ENCODE measurements at places on chromosomes 3 and 15.
A peak's percentile ranks its signal among the peaks of the same experiment; 100 is the strongest.

DNA sequence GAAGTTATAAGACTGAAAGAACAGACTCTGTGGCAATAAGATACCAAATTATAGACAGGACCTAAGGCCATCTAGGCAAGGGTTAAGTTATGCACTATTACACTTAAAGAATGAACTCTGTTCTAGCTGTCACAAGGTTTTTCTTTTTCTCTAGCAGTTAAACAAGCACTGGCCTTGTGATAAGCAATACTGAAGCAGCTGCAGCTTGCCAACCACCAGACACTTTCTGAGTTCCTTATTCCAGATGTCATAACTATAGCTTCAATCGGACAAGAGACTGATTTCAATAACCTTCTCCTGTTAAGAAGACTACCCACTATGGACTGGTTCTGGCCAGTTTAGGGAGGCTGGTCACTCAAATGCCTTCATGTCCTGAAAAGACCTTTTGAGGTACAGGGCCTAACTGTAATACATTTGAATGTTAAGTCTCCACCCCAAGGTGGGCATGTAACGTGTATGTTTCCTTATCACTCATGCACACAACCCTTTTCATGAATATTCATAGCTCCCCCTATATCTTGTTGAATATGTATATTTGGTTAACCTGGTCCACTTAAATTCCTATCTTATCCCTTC is 85.8 kb downstream of the CFAP20DC start:
- DNase-seq = no peak

DNA sequence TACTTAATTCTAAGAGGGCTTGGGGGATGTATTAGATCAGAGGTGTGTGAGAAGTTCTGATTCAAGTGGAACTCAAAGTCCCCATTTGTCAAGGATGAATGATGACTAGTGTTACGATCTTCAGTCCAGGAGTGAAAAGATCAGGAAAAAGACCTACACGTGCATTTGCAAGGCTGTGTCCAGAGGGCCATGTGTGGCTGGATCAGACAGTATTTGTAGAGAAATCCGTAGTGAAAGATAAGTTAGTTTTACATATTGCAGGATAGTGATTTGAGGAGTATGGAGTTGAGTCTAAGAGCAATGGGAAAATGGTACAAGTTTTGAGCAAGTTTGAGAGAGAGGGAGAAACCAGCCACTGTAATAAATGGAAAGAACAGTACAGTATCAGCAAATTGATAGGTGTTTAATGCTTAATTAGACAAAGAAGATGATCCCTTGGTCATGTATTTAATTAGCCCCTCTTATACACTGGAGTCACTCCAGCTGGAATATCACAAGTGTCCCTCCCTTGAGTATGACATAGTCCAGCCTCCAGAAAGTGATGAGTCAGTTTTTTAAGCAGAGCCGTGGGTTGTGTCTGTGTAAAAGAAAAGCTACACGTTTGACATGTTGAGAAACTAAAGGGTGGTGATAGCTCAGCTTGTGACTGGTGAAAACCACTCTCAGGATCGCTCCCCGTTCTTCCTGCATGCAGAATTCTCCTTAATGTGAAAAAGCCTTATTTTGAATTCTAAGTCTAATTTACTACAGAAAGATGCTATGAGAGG is 348.8 kb downstream of the ROBO1 start:
- no peak for DNase-seq

DNA sequence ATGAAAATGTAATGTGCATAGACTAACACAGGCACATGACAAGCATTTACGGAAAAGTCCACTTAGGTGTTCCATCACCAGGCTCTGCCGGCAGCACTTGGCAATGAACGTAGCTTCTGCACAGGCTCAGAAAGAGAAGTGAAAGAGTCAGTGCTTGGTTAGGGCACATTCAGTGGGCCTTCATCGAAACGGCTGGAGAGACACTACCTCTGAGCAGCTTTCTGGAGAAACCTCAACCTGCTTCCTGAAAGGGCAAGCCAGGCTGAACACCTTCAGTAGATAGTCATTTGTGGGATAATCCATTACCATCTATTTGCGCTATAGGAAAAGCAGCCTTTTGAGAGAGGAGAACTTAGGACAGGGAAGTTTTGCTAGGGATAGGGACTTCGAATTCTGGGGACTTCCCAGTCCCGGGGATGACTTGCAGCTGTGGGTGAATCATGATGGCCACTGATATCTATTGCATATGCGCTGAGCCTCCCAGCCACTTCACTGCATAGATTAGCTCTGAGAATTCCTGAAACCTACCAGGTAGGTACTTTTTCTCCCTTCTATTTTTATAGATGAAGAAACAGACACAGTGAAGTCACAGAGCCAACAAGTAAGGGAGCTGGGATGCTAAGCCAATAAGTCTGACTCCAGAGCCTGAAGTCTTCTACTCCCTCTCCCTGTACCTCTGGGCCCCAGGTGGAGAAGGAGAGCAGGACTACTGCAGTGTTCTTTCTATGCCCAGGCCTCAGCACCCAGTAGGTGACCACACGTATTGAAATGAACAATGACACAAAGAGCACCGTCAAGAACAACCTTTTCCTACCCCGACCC is 4.2 kb upstream of the SH2D7 start:
- DNase-seq = no peak

GRCh38 chr3:105365391-105366325 is 1.1 kb upstream of the ALCAM start:
- DNase-seq = peak; percentile 54

DNA sequence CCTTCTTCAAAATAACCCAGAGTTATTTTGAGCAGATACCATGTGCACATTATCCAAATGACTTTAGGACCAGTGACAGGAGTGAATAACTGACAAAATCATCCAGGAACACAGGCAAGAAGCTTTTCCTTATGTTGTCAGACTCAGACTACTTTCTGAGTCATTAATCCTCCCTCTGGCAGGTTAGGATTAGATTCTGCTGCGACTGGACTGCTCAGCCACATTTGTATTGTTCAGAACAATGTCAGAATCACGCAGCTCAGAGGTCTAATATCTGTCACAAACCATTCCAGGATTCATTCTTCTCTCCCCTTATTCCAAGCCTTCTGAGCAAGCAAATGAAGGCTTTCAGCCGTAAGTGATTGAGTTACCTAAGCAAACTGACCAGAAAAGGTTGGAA is 34.8 kb upstream of the FAM174B start:
- DNase-seq = no peak

DNA sequence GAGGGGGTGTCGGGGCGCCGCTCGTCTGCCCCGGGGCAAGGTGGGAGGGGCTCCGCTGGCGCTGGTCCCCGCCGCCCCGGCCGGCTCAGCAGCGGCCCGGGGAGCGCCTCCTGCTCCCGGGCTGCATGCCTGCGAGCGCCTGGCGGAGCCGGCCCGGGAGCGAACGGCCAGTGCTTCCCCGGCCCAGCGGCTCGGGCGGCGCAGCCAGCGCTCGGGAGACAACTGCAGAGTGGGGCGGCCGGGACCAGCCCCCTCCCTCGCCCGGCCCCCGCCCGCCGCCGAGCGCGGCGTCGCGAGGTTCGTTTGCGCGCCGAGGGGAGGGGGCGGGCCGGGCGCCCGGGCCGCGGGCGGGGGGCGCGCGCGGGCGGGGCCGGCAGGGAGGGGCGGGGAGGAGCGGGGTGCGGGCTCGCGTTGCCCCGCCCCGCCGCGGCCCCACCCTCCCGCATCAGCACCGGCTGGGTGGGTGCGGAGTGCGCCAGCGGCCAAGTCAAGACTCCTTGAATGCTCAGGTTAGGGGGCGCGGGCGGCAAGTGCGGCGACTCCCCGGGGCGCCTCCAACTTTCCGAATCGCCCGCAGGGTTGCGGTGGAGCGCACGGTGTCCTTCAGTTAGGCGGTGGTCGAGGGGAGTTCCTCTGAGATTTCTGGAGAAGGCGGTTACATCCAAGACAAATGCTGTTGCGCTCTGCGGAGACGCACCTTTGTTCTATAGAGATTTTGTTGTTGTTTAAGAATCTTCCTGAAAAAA is at the start of gene RGMA:
Gene RGMA (minus strand): TSS at position 231 of the 746 bp plus-strand sequence. CDS start 279 bp downstream, outside the sequence.
- DNase-seq = no peak

DNA sequence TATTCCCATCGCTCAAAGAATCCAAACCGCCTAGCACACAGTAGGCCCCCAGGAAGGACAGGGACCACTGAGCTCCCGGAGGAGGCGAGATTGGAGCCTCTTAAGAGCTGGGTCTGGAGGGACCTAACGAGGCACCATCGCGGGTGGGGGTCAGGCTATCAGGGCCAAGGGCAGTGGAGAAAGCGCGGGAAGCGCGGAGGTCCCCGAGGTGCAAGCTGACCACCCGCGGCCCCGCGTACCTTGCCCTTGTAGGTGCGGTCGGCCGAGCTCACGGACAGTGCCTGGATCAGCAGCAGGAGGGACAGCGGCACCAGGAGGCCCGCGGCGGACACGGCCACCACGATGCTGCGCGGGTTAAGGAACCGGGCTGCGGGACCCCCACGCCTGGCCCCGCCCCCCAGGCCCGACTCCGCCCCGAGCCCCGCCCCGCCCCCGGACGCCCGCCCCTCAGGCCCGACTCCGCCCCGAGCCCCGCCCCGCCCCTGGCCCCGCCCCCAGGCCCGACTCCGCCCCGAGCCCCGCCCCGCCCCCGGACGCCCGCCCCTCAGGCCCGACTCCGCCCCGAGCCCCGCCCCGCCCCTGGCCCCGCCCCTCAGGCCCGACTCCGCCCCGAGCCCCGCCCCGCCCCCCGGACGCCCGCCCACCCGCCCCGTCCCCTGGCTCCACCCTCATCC is 3.9 kb downstream of the ZDHHC19 start:
- no peak for DNase-seq

DNA sequence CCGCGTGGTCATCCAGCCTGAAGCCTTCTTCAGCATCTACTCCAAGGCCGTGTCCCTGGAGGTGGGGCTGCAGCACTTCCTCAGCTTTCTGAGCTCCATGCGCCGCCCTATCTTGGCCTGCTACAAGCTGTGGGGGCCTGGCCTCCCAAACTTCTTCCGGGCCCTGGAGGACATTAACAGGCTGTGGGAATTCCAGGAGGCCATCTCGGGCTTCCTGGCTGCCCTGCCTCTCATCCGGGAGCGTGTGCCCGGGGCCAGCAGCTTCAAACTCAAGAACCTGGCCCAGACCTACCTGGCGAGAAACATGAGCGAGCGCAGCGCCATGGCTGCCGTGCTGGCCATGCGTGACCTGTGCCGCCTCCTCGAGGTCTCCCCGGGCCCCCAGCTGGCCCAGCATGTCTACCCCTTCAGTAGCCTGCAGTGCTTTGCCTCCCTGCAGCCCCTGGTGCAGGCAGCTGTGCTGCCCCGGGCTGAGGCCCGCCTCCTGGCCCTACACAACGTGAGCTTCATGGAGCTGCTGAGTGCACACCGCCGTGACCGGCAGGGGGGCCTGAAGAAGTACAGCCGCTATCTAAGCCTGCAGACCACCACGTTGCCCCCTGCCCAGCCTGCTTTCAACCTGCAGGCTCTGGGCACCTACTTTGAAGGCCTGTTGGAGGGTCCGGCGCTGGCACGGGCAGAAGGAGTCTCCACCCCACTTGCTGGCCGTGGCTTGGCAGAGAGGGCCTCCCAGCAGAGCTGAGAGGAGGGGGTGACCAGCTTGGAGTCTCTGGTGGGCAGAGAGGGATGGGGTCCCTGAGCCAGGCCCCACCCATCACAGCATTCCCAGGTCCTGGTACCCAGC is 37.9 kb downstream of the GOLGA6A start:
- DNase-seq = no peak

DNA sequence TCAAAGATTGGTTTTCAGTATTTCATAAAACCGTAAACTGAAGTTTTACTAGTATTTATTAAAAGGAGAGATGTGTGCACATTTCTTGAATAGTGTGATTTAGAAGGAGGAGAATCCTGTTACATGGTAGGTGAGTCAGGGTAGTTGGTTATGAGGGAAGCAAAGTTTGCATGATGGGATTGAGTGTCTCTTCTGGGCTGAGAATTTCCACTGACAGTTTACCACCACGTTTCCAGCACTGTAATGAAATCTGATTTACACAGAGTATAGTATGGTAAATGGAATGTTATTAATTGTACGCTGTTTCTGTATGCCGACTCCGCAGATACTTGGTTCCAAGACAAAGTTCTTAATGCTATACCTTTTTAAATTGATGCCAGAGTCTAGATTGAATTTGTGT is 1.6 kb downstream of the NECTIN3 start:
- DNase-seq = no peak

- no peak for DNase-seq
Observed at GRCh38 chr3:79517766-79518413, 249.9 kb downstream of the ROBO1 start.

GRCh38 chr15:101501703-101502373 is 12.3 kb upstream of the PCSK6 start:
- no peak for DNase-seq

GRCh38 chr3:94935738-94936580 is 873.1 kb downstream of the NSUN3 start:
- DNase-seq = no peak

DNA sequence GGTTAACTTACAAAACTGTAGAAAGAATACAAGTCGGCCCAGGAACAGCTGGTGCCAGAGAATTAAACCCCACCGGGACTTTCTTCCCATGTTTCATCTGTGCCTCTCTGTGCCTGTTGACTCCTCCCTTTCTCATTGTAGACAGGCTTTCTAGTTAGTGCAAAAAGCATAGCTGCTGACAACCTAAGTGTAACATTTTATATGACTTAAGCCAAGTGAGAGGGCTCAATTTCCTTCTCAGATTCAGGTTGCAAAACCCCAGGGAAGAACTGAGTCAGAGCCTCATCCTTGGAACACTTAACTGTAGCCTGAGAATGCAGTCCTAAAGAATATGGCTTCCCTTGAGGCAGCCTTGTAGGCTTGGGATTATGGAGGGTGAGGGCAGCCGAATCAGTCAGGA is 302.5 kb upstream of the AZI2 start:
- no peak for DNase-seq

DNA sequence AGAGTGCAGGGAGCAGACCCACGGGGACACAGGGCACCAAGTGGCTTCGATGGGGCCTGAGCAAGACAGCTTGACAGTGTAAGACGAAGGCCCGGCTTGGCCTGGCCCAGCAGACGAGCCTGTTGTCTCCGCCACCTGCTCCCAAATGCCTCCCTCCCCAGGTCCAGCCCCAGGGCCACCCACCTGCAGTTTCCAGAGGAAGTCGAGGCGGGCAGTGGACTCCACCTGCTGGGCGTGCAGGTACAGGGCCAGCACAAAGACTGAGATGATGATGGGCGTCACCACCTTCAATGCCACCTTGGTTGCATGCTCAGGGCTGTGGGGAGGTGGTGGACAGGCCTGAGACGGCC is 94.1 kb downstream of the SEC22A start:
- no peak for DNase-seq

DNA sequence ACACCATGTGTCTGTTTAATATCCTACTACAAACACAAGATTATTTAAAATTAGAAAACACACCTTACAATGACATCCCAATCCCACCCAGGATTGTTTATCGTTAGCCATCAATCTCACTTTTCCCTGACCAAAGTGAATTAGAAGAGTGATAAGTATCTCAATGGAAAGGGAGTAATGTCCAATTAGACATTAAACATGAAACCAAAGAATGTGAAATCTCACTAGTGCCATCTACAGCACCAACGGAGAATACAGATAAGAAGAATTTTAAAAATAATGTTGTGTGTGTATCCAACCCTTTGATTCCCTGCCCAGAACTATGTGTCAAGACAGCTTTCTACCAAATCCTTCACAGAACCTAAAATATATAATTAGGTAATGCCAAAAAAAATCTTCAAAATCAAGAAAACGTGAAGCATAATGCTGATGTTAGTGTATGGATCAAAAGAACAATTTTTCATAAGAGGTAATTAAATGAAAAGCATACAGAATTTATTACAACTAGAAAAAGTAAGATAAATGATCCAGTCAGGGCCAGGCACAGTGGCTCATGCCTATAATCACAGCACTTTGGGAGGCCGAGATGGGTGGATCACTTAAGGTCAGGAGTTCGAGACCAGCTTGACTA is 64.2 kb downstream of the SCAPER start:
- DNase-seq = peak; percentile 6

Data from NCI-H510A treated with DMSO at 0.1 percent for 48 hours (cell line).